ENCODE measurements at places on chromosomes 4 and X. TPM values are rescaled to one million over a fixed set of nuclear protein-coding genes. Genes with fewer than 3 reads are reported as not detected.

GRCh38 chr4:127672111-127672510, 39.4 kb downstream of the INTU start:
- DNase-seq, result no peak

DNA sequence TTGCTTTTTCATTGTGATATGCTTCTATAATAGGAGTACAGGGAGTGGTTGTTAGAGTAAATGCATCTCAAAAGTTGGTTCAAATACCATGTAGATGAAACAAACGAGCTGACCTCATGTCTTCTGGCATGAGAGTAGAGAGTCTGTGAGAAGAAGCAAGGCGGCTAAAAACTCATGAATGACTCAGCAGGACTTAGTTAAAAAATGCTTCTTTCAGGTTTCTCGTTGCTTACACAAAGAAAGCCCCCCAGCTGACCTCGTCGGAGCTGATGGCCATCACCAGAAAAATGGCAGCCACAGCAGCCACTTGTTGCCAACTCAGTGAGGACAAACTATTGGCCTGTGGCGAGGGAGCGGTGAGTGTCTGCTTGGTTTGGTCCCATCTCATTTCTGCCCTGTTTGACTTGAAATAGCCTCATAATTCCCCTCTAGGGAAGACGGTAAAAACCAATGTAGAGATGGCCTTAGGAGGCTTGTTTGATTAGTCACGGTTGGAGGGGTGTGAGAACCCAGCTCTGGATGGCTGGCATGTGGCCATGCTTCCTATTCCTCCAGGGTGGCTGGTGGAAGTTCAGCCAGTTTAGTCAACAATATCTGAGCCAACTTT, 14.5 kb downstream of the AFP start:
- no peak for DNase-seq

- no peak for DNase-seq
Measured at GRCh38 chrX:2732076-2732475, 19.8 kb upstream of the XG start.

DNA sequence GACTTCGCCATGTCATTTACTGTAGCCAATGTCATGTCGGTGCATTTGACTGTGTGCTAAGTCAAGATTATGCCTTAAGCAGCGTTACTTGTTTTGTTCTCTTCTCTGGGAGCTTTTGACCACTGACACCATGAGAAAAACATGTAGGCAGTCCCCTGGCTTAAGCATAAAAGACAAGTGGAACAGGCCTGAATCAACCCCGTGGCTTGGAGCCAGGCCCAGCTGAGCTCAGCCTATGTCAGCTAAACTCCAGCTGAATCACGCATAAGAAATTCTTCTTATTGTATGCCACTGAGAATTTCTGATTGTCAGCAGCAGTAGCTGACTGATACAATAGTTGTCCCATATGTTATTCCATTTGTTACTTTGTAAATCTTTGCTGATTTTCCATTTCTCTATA, 261.9 kb downstream of the CBLL2 start:
- no peak for DNase-seq

- DNase-seq, result no peak
Measured at GRCh38 chr4:153618833-153619232, 65.2 kb upstream of the TLR2 start.

IL13RA1 gene
- polyA plus RNA-seq, result 37.4 TPM

- DNase-seq, result no peak
Measured at GRCh38 chrX:50097071-50097470, 103.7 kb downstream of the AKAP4 start.

DNA sequence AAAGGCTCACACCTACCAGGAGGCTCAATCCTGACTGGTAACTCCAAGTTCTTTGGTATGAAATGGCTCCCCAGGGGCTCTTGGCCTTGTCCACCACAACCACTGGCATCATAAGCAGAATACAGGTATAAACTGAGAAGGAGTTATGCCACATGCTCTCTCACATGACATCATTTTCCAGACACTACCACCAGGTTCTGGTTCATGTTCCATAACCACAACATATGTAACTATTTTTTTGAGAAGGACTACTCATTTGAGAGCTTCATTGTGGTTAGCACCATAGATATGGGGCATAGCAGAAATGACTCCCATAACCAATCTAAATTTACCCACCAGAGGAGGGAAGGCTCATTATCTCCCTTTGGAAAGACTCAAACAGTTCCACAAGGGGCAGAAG, 19.6 kb downstream of the PRDM5 start:
- DNase-seq, result no peak

DNA sequence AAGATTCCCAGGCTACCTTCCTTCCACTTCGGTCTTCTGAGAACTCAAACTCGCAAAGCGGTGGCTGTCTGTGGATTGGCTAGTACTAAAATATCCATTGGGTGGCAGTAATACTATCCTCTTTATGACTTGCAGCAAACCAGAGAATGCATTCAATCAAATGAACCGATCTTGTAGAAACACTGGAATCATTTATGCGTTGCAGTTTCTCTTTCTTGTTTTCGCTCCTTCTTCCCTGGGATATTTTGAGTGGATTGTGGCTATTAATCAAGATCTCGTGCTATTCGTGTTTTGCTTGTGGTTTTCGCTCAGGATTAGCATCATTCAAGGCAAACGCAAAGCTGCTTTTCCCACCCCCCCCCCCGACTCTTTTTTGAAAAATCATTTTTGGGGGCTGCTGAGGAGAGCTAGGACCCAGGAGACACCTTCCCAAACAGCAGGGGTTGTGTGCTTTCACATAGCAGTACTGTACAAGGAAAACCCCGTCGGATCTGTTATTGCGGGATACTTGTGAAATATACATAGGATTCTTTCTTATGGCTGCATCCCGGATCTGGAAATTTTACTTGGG, at the start of gene IL1RAPL1:
IL1RAPL1 (plus strand) TSS at position 466 of the 571 bp plus-strand sequence.
- peak; percentile 23 for DNase-seq

NAP1L3 gene
- 30.0 TPM for polyA plus RNA-seq

GRCh38 chr4:188218392-188218791, 79.2 kb downstream of the TRIML1 start:
- DNase-seq, result peak; percentile 20

ERAS gene
- 0.76 TPM for polyA plus RNA-seq

PUDP gene
- 8.8 TPM for polyA plus RNA-seq

UGT2B15 gene
- 1.3 TPM for polyA plus RNA-seq

GRCh38 chr4:139554642-139554892, 1.5 kb downstream of the SETD7 start:
- no peak for DNase-seq

DUX4 gene
- 1.1 TPM for polyA plus RNA-seq

- no peak for DNase-seq
Measured at GRCh38 chrX:113260474-113260873, 419.8 kb upstream of the AMOT start.

PDGFRA gene
- 26.2 TPM for polyA plus RNA-seq

DNA sequence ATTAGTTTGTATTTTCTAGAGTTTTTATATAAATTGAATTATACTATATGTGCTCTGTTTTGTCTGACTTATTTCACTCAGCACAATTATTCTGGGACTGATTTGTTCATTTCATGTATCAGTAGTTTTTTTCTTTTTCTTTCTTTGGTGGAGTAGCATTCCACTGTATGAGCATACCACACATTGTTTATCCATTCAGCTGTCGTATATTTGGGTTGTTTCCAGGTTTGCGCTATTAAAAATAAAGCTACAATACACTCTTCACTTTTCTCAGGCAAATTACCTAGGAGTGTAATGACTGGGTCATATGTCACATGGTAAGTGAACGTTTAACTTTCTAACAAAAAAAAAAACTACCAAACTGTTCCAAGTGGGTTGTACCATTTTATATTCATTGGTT, 9.6 kb upstream of the OTUD4 start:
- DNase-seq, result no peak

RS1 gene
- polyA plus RNA-seq, result not detected

GRCh38 chr4:173001571-173001970, 167.0 kb upstream of the GALNT7 start:
- no peak for DNase-seq

GRCh38 chr4:150641612-150642011, 59.7 kb downstream of the MAB21L2 start:
- no peak for DNase-seq

DNA sequence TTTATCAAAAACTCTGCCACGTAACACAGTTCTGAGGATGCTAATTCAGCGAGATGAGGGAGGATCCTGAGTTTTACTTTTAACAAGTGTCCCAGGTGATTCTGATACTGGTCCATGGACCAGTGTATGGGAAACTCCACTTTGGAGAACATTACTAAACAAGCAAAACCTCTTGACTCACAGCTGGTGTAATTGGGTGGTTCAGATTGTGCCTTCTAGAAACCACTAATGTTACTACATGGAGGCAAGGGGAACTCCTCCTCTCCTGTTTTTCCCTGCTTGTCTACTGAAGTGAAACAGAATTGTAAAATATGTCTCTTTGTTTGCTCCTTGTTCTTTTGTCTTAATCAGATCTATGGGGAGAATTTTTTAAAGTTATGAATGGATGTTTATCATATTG, 62.6 kb downstream of the FRAS1 start:
- no peak for DNase-seq

DNA sequence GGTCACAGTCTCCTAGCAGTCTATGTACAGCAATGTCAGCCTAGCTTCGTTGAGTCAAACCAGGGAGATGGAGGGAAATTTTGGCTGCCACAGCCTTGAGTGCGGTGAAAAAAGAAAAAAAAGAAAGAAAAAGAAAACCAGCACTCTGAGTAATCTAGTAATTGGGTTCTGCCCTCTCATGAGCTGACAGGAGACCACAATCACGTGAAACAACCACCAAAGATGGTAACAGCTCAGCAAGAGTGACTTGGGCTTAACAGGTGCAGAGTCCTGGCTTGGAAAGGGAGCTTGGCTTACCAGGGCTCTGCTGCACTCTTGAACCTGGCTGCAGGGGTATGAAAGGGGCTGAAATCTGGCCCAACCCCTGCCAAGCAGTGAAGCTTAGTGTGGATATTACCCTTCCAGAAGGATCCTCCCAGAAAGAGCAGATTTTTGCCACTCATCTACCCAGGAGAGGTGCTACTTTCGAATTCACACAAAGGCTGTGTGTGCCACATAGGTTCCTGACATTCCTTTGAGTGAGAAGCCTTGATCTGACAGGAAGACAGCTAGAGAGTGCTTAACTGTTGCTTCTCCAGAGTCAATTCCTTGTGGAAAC, 350.3 kb downstream of the PTTG2 start:
- DNase-seq, result no peak

TRAM1L1 gene
- 5.6 TPM for polyA plus RNA-seq

- no peak for DNase-seq
Measured at GRCh38 chr4:94504545-94504944, 52.8 kb downstream of the PDLIM5 start.

DNA sequence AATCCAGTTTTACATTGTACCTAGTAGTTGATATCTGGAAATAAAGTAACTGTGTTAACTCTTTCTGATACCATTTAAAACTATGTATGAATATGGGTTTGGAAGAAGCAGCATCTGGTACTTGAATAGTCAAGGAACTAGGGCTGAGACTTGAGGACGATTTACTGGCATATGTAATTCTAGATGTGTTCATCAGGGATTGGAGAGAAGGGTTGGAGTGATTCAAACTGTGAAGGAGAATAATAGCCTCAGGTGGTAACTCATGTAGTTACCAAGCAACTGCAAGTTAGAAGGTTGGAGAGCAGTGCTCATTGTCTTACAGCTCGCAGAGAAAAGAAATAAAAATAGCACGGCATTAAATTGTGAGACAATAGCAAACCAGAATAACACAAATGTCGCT, 29.5 kb upstream of the TXLNG start:
- no peak for DNase-seq

GRCh38 chrX:154485150-154486051, 1.0 kb downstream of the UBL4A start:
- no peak for DNase-seq
